ENCODE measurements at places on chromosomes 3 and 15.

- DNase-seq, result no peak
Observed at GRCh38 chr15:72827226-72827625, 43.7 kb upstream of the ADPGK start.

- DNase-seq, result no peak
Observed at GRCh38 chr3:36603423-36603822, 160.9 kb downstream of the DCLK3 start.

GRCh38 chr3:127168271-127168670, 24.7 kb upstream of the PRR23E start:
- DNase-seq, result no peak

DNA sequence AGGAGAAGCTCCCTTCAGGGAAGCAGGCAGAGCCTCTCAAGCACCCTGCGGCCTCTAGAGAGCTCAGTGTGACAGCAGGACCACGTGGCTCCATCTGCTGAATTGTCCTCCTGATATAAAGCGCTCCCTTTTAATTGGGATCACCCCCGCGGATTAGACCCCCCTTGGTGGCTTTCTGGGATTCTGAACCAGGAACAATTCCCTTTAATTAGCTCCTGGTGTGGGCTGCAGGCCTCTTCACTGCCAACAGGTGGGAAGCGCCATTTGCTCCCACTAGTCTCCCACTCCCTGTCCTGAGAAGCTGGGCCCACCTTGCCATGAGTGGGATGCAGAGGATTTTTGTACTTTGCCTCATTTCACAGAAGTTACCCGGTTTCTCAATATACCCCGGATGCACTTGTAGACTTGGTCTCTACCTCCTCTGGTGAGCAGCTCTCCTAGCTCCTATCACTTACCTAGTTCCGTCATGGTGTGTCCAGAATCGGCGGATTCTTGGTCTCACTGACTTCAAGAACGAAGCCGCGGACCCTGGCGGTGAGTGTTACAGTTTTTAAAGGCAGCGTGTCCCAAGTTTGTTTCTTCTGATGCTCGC, 592 bp downstream of the PGPEP1L start:
- no peak for DNase-seq

- DNase-seq, result peak; percentile 24
Observed at GRCh38 chr3:134406331-134407238, 32.3 kb upstream of the AMOTL2 start.

DNA sequence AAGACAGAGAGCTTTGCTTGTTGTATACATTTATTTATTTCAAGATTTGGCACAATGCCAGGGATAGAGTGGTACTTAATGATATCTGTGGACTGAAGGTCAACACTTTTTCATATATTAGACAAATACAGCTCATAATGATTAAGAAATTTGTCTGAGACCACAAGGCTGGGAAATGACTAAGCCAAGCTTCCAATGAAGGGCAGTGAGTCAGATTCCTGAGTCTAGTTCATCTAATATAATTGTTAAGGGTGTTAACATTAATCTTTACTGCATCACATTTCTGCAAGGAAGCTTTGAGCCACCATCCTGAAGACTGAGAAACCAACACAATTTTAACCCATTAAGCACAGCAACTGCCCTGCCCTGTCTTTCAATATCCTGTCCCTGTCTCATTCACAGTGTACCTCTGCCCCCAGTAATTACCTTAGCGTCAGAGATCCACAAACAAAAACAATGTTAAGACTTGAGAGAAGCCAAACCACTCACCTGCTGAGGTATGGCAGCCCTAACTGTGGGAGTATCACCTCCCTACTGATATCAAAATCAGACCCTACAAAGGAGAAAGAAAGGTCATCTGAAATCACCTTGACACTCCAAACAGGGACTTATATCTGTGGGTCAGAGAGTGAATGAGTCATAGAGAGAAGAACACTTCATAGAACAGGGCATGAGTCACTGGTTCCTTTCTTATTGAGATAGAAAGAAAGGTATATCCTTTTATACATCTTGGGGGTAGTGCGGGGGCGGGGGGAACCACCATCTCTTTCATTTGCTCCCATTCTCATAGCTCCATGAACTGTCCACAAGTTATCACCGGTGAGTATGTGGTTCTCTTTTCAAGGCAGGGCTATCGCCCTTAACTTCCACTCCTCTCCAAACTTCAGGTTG, 74.7 kb downstream of the MAGI1 start:
- peak; percentile 90 for DNase-seq

DNA sequence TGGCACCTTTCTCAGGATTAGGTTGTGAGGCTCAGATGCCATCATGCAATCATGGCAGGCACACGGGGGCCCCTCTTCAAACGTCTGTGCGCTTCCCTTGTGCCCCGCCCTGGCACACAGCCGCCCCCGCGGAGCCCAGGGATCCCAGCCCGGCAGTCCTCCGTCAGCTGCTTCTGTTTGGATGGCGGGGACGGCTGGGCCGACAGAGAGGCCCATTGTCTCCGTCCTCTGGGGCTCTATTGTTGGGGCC, 849 bp upstream of the HDAC11 start:
- peak; percentile 19 for DNase-seq

DNA sequence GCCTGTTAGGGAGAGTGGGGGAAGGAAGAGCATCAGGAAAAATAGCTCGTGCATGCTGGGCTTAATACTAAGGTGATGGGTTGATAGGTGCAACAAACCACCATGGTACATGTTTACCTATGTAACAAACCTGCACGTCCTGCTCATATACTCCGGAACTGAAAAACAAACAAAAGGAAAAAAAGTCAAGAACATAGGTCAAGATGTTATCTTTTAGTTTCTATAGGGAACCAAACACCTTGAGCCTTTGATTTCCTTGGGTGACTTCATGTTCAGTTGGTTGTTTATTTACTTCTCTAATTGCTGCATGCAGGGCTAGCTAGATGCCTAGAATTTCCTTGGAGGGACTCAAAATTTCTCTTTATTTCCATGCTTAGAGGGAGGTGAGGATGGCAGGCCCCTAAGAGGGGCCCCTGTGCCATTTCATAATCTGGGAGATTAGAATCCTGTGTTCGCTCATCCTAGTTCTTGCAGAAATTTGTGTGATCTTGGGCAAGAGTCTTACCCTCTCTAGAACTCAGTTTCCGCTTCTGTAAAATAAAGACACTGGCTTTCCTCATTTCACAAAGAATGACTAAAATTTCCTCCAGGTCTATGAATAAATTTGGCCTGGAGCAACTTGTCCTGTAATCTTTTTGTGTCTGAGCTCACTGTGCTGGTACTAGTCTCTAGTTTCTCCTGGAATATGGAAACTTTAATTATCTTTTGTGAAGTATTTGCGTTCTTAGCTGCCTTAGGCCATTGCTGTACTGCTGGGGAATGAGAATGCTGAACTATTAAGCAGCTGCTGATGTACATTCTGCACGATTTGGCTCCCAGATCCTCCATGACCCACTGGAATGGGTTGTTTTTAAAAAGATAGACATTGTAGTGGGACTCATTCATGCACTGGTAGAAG, 457.5 kb downstream of the EDEM1 start:
- DNase-seq, result no peak

DNA sequence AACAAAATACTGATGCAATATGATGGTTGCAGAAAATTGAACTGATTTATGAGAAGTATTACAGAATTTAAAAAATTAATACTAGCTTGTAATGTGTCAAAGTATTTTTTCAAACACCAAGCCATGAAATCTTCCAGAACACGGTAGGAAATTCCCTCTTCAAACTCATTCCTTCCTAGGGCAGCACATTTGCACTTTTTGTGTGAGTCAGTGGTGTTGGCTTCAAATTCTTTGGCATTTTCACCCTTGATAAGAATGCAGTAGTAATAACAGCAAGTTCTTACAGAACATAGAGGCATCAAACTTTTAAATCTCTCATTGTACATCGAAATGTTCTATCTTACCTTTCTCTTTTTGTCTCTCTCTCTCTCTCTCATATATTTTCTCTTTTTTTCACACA, 191.8 kb downstream of the CGGBP1 start:
- peak; percentile 8 for DNase-seq

- DNase-seq, result no peak
Observed at GRCh38 chr15:50277370-50277769, 11.8 kb upstream of the HDC start.
